Right ventricle myocardium superior (tissue), 1 donor: ENCODE measurements at places on chromosomes 13 and 19. TPM values are rescaled to one million over a fixed set of nuclear protein-coding genes. Genes with fewer than 3 reads are reported as not detected.

The ZNF628 gene
- total RNA-seq, result 4.7 TPM

GRCh38 chr13:28177327-28177726 is 39.0 kb downstream of the PAN3 start:
- no peak for DNase-seq

GRCh38 chr13:110177790-110178189 is 129.2 kb downstream of the COL4A1 start:
- DNase-seq, result no peak

DNA sequence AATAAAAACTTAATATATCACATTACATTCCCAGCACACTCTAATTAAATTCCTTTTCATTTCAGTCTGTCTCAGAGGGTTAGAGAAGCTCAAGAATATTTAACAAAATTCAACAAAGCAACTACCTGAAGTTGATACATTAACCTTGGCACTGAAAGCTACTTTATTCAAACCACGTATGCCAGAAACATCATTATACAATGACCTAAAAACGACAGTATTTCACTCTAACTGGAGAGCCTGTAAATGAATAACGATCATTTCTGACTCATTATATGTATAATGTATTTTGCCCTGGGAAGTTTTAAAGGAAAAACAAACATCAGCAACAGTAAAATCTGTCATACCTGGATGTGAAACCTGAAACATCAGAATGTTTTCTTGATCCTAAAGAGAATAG is 270.1 kb downstream of the SLITRK5 start:
- DNase-seq, result no peak

- peak; percentile 96 for DNase-seq
Observed at GRCh38 chr19:52942386-52943133, 19.3 kb upstream of the ZNF888 start.

- DNase-seq, result no peak
Observed at GRCh38 chr19:19602713-19603324, 15.7 kb downstream of the PBX4 start.

The ZNF17 gene
- total RNA-seq, result 10.1 TPM

The SYT3 gene
- 0.11 TPM for total RNA-seq

- DNase-seq, result no peak
Observed at GRCh38 chr19:45179892-45180370, 1.3 kb downstream of the BLOC1S3 start.

- DNase-seq, result peak; percentile 79
Observed at GRCh38 chr19:19372656-19373416, 32.6 kb upstream of the GATAD2A start.

The NUDT19 gene
- 24.1 TPM for total RNA-seq

DNA sequence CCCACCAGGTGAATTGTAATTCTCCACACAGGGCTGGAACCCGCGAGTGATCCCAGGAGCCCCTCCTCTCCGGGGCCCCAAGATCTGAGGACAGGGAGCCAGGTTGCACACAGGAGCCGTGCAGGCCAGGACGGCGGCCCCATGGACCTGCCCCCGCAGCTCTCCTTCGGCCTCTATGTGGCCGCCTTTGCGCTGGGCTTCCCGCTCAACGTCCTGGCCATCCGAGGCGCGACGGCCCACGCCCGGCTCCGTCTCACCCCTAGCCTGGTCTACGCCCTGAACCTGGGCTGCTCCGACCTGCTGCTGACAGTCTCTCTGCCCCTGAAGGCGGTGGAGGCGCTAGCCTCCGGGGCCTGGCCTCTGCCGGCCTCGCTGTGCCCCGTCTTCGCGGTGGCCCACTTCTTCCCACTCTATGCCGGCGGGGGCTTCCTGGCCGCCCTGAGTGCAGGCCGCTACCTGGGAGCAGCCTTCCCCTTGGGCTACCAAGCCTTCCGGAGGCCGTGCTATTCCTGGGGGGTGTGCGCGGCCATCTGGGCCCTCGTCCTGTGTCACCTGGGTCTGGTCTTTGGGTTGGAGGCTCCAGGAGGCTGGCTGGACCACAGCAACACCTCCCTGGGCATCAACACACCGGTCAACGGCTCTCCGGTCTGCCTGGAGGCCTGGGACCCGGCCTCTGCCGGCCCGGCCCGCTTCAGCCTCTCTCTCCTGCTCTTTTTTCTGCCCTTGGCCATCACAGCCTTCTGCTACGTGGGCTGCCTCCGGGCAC is 3.9 kb downstream of the FFAR1 start:
- no peak for DNase-seq

GRCh38 chr13:99045396-99045795 is 67.5 kb upstream of the DOCK9 start:
- no peak for DNase-seq

GRCh38 chr19:5457709-5458108 is 2.5 kb downstream of the ZNRF4 start:
- DNase-seq, result no peak

DNA sequence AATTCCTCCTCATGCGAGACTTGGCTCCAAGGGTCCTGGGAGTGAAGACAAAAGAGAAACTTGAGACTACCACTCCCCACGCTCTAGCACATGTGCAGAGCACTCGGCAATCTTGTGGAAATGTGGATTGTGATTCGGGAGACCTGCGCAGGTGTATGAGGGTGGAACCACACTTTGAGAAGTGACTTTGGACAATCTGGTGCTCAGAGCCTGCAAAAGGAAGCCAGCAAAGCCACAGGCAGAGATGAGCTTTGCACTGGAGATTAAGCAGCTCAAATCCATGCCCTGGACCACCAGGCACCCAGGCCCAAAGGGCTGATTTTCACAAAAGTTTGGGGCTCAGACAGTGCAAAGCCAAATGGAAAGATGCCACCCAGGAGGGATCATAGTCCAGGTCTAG is 162.5 kb upstream of the TSHZ3 start:
- no peak for DNase-seq

- no peak for DNase-seq
Observed at GRCh38 chr13:75324413-75324940, 157.5 kb downstream of the TBC1D4 start.

GRCh38 chr19:48713041-48713863 is 6.3 kb downstream of the MAMSTR start:
- no peak for DNase-seq

DNA sequence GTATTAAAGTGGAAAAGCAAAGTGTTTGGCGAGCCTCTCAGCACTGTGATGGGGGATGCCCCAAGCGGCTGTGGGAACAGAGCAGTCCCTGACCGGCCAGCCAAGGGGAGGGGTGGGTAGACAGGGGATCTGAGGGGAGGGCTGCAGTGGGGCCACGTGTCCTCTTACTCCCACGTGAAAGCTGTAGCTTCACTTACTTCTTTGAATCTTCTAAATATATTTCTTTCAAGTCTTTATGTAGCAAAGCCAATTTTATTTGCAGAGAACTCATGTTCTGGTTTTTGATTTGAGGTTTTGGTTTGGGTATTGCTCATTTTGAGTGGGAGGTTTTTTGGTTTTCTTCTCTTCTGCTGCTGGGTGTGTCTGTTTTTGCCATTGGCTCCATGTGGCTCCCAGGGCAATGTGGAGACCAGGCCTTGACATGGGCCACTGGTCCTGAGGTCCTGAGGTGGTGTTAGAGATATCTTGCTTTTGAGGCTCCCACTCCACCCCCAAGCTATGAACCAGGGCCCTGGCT is 17.7 kb upstream of the OVOL3 start:
- no peak for DNase-seq

The LIM2 gene
- total RNA-seq, result not detected

The ASF1B gene
- total RNA-seq, result 1.00 TPM

The UFM1 gene
- 21.7 TPM for total RNA-seq

The KCNN4 gene
- total RNA-seq, result 0.19 TPM

The KLK15 gene
- total RNA-seq, result not detected

DNA sequence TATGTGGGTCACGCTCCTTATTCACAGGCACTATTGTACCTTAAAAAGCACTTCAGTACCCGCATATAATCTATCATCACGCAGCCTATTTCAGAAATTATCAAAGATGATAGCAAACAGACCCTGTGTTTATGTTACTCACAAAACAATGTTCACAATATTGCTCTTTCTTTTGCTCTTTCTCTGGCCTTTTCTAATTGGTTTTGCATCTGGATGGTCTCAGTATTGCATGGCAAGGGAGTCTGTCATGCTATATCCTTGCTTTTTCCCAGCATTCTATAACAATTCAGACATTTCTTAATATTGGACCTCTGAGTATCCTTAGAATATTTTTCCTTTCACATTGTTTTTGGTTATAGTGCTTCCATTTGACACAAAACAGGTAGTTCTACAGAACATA is 541.8 kb upstream of the KLF12 start:
- no peak for DNase-seq

GRCh38 chr19:36986131-36986530 is 70.0 kb downstream of the ZNF568 start:
- no peak for DNase-seq

GRCh38 chr13:26255691-26256277 is 1.9 kb downstream of the CDK8 start:
- no peak for DNase-seq

The ACER1 gene
- not detected for total RNA-seq

GRCh38 chr19:22530042-22530441 is 104.1 kb upstream of the ZNF492 start:
- DNase-seq, result no peak
